ENCODE measurements at places on chromosomes 3 and 15.

GRCh38 chr3:196179380-196180308, 31.6 kb downstream of the ZDHHC19 start:
- peak; percentile 47 for DNase-seq

- no peak for DNase-seq
Measured at GRCh38 chr3:118406562-118406961, 628.1 kb downstream of the IGSF11 start.

GRCh38 chr3:42658771-42659390, 5.4 kb downstream of the ZBTB47 start:
- no peak for DNase-seq

- DNase-seq: no peak
Measured at GRCh38 chr3:45249391-45249790, 23.3 kb upstream of the TMEM158 start.

GRCh38 chr3:114218578-114219185, 18.7 kb downstream of the ZNF80 start:
- DNase-seq: no peak

All from stimulated activated CD4-positive, alpha-beta T cell treated with anti-CD3 and anti-CD28 coated beads, Interleukin-1b, Interleukin-23, amount 100 ng/mL, for 1 hour (primary cell).